ENCODE measurements at places on chromosomes 4 and X.

DNA sequence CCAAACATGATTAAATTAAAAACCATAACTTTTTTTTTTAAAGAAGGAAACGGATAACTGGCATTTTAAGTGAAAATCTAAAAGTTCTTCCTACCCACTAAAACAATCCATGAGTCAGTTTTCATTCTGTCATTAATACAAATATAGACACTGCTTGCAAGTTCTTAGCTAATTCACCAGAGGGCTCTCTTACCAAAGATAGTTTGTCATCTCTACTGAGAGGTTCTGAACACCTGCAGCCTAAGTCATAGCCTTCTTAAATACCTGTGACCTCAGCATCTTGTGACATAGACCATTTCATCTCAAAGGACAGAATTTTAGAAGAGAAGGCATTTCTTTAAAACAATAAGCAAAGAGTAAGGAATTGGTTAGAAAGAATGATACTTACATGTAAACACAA lies 65.3 kb upstream of the FAM120C start:
- no peak for DNase-seq

DNA sequence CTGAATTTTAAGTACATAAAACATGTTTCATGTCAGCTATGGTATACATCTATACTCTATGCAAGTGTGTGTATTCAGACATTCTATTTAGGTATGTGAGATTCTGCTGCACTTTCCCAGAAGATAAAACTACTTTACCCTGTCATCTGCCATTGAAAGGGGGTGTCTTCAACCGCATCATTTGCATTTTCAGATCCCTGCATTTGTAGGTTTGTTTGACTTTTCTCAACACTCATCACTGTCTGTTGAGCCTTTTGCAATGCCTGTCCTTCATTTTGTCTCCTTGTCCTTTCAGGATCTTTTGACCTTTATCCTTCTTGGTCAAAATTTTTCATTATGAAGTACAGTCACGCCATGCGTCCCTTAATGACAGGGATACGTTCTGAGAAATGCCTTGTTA lies 103.5 kb downstream of the TMA16 start:
- no peak for DNase-seq

DNA sequence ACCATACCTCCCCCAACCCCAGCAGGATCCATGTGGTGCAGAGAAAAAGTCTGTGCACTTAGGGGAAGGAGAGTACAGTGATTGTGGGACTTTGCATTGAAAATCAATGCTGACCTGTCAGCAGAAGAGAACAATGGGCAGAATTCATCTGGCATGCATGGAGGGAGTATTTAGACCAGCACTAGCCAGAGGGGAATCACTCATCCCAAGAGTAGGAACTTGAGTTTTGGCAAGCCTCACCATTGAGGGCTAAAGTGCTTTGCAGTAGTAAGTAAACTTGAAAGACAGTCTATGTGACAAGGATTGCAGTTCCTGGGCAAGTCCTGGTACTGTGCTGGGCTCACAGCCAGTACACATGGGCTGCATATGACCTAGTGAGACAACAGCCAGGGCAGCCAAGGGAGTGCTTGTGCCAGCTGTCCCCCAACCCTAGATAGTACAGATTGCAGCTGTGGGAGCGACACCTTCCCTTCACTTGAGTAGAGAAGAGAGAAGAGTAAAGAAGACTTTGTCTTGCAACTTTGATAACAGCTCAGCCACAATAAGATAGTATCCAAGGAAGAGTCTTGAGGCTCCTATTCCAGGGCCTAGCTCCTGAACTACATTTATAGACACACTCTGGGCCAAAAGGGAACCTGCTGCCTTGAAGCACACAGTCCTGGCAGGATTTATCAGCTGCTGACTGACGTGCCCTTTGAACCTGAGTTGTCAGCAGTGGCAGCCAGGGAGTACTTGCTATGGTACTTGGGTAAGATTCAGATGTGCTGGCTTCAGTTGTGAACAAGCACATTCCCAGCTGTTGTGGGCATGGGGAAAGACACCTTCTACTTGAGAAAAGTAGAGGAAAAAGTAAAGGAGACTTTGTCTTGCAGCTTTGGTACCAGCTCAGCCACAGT lies 48.7 kb downstream of the HDX start:
- DNase-seq, result no peak

DNA sequence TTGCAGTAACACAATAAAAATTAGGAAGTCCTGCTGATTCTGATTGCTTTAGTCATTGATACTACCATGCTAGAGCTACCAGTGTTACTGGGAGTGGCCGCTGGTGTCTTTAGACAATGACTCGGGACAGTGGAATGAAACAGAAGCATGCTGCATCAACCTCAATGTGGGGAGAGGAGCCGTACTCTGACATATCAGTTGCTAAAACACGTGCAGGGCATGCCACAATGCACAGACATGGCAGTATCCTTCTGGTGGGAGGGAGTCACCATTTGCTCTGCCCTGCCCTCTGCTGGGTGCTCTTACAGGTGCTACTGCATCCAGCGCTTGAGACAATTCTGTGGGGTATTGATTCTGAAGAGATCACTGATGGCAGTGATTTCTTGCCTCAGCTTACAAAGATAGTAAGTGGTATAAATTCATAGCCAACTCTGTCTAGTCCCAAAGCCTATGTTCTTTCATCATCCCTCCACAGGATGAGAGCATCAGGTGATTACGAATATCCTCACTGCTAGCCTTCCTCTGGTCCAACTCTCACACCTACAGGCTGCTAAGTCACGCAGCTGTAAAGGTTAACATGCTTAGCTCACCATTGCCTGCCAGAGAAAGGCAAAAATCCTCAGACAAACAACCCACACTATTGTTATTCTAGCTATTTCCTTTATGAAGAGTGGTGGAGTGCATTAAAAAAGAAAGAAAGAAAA lies 43.7 kb downstream of the NSG1 start:
- DNase-seq, result no peak

- DNase-seq, result no peak
Observed at GRCh38 chr4:137678796-137679195, 146.5 kb upstream of the PCDH18 start.

DNA sequence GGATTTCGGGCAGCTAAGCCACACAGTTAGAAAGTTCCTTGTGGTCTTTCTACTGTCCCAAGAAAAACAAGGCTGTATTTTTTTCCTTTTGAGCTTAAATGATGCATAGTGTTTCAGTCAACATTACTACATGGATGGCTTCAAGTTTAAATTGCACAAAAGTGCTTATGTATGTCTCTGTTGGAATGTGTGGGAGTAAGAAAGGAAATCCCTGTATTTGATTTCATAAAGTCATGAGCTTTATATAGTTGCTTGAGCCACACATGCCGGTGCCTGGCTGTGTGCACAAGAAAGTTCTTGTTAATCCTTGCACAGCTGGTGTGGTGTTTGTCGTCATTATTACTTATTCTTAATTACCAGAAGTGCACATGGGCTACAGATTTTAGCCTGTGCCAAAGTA lies 262.2 kb downstream of the ARHGAP10 start:
- DNase-seq, result no peak

- no peak for DNase-seq
Observed at GRCh38 chrX:72652082-72652481, 62.0 kb downstream of the PHKA1 start.

DNA sequence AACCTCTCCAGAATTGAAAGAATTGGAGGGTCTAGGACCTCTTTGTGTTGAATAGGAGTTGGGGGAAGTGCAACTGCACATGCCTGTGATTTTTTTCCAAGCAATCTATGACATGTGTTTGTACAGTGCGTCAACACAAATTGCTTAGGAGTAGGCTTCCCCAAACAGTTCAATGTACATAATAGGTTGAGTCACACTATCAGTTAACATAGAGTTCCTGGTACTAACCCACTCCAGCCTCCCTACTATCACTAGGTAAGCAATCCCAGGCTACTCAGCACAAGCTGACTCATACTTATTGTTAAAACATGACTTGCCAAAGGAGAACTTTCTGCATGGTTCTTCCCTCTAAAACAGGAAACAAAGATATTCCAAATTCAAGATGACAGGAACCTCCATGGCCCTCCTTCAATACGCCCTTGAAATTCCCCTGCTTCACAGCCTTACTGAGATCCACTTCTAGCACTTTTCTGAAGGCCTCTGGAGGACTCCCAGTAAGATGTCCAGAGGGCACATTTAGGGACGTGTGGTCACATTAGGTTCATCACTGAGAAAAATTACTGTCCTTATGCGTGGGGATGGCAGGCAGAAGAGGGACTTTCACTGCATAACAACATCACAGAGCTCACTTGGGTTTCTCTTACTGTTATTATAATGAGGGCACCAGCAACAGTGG lies 8.4 kb upstream of the VSIG1 start:
- DNase-seq, result no peak

DNA sequence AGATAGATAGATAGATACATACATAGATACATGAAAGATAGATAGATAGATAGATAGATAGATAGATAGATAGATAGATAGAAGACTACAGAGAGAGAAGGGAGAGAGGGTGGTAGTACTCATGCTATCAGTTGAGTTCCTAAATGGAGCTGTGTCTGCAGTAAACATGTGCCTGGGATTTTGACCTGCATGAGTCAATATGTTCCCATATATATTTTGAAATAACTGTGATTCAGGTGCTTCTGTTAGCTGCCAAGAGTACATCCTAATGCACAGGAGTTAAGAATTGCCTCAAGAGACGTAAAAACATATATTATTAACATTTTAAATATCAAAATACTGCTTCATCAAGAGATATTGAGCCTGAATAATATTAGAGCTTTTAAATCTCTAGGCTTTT lies 379.4 kb downstream of the GRXCR1 start:
- DNase-seq, result no peak

GRCh38 chr4:71338846-71339593 lies at the start of gene SLC4A4:
Gene SLC4A4 (plus strand): TSS chr4:71339020.
- no peak for DNase-seq
